Stimulated activated CD4-positive, alpha-beta T cell treated with anti-CD3 and anti-CD28 coated beads, TNF-alpha, amount 100 ng/mL, for 1 hour (primary cell): ENCODE measurements at places on chromosomes 1 and 21.

DNA sequence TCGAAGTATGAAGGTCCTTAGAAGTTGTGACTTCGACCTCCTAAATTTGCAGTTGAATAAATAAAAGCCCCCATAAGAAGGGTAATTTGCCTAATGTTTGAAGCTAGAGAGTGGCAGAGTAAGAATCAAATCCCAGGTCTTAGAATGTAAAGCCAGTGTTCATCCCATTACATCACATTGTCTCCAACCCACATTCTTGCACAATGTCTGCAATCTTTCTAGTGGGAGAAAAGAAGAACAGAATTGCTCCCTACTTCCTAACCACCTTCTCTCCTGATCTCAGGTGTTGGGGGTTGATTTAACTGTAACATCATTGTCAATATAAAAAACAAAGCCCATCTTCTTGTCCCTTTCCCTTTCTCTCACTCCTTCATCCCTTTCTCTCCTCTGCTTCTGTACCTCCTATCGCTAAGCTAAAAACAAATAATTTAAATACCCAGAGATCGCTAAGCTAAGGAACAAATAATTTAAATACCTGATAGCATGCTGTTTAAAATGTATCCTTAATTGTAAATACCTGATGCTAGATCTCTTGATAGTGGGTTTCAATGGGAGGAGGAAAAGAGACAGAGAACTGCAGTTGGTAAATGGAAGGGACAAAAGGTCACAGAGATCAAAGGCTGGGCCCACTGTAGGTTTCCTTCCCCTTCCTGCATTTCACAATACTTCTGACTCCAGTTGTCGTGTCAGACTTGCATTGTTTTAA is 32.1 kb upstream of the CCDC190 start:
- no peak for DNase-seq

DNA sequence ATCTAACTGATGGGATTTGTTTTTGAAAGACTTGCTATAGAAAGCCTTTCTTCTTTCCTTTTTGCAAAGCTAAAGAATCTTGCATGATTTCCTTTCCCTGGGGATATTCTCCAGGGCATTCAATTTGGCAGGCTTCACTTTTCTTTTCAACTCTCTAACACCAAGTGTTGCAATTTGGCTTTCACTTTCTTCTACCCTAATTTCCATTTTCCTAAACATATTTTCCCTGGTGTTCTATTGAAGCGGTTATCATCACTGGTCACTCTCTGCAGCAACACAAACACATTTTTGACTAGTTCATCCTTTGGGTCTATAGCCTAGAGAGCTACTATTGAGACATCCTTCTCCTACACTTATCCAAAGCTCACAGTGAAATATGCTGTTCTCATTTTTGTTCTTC is 424.5 kb downstream of the NEGR1 start:
- no peak for DNase-seq

- DNase-seq = no peak
Measured at GRCh38 chr1:179875596-179876299, 1.9 kb downstream of the TOR1AIP2 start.

DNA sequence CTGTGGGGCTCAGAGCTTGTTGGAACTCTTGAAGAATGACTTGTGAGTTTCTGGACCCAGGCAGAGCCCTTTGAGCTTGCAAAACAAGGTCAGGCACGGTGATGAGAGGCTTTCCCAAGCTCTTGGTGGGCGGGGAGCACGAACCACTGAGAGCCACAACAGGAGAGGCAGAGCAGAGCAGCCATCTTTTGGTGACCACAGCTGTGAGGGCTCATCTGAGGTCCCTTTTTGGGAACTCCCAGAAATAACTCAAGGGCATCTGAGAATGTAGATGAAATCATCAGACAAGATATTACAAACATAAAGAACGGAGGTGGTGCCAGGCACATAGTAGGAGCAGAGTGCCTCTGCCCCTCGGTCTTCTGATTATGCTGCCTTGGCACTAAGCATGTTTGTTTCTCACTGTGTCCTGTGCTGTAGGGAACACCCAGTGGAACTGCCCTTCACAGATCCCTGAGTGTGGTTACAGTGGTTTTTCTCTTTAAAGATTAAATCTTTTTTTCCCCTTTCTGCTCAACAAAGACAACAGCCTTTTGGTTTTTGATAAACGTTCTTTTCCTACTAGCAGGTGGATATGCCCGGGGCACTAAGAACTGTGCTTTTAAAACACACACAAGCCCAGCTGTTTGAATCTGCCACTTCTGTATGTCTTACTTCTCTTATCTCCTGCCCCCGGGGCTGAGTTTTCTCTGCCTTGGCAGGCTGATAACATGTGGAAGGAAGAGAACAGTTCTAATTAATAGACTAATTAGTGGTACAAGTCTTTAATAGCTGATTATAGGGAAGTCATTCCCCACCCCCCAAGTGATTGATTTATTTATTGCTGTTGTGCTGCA is 37.7 kb downstream of the CD34 start:
- no peak for DNase-seq

- DNase-seq = no peak
Measured at GRCh38 chr21:32340863-32341848, 42.5 kb downstream of the MRAP start.

- DNase-seq = no peak
Measured at GRCh38 chr1:151574575-151575529, 34.7 kb downstream of the TUFT1 start.

GRCh38 chr1:66757722-66758240 is 5.5 kb downstream of the DYNLT5 start:
- DNase-seq = no peak

- DNase-seq = no peak
Measured at GRCh38 chr1:230320804-230321203, 105.3 kb downstream of the PGBD5 start.

DNA sequence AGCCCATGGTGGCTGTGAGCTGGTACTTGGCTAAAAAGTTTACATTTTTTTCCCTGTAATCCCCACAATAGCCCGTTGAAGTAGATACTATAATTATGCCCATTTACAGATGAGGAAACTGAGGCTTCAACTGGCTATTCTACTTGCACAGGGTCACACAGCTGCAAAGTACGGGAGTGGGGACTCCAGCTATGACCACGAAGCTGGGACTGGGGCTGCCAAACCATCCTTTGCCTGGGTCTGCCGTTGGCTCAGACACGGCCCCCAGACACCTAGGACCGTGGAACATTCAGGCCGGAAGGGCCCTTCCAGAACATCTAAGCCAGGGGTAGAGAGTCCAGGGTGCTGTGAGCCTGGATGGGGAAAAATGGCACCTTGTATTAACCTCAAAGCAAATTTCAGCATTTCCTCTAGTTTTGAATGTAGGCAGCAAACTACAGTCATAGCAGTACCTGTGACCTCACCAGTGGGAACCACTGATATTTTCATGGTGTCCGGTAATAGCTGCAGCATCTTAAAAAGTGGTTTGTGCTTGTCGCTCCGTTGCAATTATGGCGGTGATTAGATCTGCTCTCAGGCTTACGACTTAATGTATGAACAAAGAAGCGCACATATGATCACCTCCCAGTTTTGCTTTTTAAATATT is 4.3 kb downstream of the TP73 start:
- no peak for DNase-seq

GRCh38 chr1:98565951-98566350 is 95.6 kb upstream of the SNX7 start:
- no peak for DNase-seq

- DNase-seq = no peak
Measured at GRCh38 chr1:4586611-4587160, 67.7 kb upstream of the AJAP1 start.

GRCh38 chr1:17089506-17089905 is 29.7 kb downstream of the PADI2 start:
- no peak for DNase-seq

- DNase-seq = no peak
Measured at GRCh38 chr1:93001893-93002292, 40.6 kb upstream of the DIPK1A start.
